ENCODE measurements at places on chromosomes 1 and 21.

GRCh38 chr1:84298328-84298683, 3.2 kb upstream of the SAMD13 start:
- peak; percentile 50 for DNase-seq

GRCh38 chr1:228471762-228472398, 15.3 kb upstream of the RNF187 start:
- no peak for DNase-seq

DNA sequence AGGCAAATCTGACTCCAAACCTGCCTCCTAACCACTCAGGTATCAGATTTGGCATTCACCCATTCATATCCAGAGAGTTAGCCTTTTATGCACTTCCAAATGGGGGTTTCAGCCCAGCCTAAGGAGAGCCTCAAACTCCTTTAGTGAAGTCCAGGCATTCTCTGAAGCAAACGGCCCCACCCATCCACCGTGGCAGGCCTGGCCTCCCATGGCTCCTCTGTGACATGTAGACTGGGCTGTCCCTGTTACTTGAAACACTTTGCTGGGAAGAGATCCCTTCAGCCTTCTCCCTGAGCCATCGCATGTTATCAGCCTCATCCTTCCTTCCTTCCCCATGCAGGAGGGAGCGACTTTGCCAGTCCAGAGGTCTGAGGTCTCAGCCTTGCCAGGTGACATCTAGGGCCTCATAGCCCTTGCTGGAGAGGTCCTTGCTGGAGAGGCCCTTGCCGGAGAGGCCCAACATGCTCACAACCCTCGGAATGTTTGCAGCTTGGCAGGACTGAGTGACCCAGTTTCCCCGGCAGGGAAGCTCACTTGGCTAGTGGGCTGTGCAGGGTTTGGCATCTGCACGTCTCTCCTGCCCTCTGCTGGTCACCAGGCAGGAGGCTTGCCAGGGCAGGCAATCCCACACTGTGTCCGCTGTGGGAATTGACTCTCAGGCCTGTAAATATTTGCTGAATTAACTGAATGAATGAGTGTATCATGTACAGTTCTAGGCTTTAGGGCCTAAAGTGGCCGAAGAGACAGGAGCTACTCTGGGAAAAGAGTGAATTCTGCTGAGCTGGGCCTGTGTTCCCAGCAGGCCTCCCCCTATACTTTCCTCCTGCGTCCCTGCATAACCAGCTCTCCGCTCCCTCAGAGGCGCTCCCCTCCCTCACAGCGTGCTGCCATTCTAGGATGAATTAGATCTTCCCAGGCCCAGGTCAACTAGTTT, 26.7 kb upstream of the RBM15 start:
- peak; percentile 55 for DNase-seq

DNA sequence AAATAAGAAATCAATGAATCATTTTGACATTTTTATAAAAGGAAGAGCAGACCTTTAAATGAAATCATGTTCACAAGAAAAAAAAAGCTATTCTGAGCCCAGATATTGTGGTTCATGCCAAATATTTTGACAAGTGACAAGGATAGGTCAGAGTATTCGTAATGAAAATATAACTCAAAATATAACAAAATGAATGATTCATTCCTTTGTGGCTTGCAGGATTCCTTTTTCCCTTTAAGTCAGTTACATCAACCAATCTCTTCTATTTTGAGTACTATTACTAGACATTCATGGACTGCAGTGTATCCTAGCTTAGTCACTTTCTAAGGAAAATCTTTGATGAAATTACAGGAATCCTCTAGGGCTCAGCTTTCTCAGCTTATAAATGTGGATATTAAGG, 188.7 kb downstream of the COL11A1 start:
- DNase-seq = no peak

GRCh38 chr1:27566462-27567145, 37.3 kb downstream of the AHDC1 start:
- no peak for DNase-seq

DNA sequence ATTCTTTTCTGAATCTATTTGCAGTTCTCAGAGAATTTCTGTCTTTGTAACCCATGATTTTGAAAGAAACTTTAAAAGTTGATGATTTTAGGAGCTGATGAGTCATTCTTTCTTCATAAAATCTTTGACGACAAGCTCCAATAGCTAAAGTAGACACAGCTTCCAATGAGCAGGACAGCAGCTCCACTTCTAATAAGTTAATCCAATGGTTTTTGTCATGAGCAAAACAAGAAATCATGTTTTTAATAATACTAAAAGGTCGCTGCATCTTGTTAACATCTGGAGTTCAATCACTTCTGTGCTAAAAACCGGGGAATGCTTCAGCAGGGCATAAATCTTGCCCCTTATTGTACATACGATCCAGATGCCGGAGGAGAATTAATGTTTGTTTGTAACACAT, 48.9 kb upstream of the GORAB start:
- no peak for DNase-seq

DNA sequence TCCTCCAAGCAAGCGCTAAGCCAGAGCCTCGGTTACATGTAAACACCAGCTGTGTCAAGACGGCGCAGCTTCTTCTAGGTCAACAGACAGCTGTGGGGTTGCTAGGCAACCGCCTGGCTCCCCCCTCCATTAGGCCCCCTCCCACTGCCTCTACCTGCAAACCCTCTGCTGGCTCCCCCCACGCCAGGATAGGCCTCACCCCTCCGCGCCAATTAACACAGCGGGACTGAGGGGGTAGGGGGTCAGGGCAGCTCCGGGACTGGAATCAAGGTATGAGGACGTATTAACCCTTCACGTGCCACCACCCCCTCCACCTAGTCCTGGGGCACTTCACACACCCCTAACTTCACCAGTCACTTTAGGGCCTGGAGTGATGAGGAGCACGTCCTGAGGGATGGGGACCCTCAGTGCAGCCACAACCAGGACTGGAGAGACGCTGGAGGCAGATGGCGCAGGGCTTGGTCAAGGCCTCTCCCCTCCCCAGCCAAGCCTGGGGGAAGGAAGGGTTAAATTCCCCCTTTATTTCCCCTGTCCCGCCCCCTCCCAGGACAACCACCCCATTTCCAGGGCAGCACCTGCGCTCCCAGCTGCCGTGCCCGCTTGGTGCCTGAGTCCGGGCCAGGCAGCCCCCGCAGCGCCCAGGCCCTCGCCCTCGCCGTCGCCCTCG, 37.4 kb upstream of the WASF2 start:
- DNase-seq = no peak

- no peak for DNase-seq
Observed at GRCh38 chr21:27206368-27206982, 239.6 kb upstream of the ADAMTS5 start.

GRCh38 chr1:22816803-22817202, 106.2 kb downstream of the EPHB2 start:
- no peak for DNase-seq

- no peak for DNase-seq
Observed at GRCh38 chr1:90721210-90722194, 4.4 kb upstream of the BARHL2 start.

GRCh38 chr21:46115441-46116188, 17.7 kb downstream of the COL6A2 start:
- DNase-seq = no peak

GRCh38 chr1:18505666-18506065, 24.9 kb downstream of the KLHDC7A start:
- no peak for DNase-seq

DNA sequence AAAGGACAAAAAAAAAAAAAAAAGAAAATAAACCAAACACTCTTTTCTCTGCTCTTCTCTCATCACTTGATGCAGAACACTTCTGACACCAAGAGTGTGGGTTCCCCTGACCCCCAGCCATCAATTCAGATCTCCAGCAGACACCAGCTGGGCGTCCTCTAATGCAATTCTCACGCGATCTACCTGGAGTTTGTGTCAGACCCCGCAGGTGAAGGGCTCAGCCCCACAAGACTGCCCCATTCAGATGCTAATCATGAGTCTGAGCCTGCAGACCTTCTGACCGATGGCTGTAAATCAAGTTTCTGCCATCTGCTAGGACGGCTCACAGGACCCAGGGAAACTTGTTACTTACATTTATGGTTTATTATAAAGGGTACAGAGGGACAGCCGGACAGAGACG, 133.6 kb upstream of the C1orf174 start:
- no peak for DNase-seq

GRCh38 chr1:42041031-42041430, 112.2 kb upstream of the GUCA2B start:
- DNase-seq = no peak

DNA sequence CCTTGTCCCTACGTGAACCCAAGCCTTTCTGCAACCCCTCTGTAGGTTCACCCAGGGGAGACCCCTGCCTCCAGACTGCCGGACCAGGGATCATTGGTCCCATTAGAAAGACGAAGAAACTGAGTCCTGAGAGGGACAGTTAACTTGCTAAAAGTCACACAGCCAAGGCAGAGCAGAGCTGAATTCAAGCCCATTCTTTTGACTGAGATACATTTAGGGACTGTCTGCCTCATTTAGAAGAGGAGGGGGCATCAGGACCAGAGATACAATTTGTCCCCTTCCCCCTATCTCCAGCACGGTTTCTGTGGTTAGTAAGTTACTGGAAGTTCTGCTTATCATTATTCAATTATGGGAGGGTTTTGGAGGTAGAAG, 19.1 kb downstream of the KCNQ4 start:
- DNase-seq = no peak

DNA sequence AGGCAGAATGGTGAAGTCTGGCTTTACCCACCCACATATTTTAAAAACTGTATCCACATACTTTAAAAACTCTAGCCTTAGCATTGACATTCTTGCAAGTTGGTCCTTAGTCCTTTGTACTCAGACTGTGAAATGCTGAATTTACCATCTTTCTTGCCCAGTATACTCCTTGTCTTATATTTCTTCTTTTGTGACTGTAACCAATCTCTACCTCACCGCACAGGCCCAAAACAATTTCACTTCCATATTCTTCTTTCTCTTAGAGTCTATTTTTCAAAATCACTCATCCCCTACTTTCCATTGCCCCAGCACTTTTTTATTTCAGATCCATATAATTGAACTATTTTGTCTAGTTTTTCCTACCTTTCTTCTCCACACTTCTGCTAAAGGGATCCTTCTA, 892.4 kb upstream of the B3GALT2 start:
- no peak for DNase-seq

DNA sequence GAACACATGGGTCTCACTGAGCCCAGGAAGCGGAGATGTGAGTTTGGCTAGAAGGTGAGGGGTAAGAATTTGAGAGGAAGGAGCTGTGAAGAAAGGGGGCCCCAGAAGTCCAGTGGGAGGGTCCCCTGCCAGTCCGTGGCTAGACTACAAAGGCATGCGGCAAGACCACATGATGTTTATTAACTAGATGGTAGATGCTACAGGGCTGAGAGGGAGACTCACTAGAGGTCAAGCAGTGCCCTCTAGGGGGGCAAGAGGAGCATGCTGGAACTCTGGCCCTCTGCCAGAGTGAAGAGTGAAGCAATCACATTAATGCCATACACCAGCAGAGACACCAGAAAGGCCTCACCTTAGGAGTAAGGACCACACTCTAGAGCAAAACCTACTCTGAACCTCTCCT, 12.2 kb downstream of the KIAA0319L start:
- no peak for DNase-seq

GRCh38 chr21:35342440-35342839, 293.3 kb upstream of the RUNX1 start:
- no peak for DNase-seq

DNA sequence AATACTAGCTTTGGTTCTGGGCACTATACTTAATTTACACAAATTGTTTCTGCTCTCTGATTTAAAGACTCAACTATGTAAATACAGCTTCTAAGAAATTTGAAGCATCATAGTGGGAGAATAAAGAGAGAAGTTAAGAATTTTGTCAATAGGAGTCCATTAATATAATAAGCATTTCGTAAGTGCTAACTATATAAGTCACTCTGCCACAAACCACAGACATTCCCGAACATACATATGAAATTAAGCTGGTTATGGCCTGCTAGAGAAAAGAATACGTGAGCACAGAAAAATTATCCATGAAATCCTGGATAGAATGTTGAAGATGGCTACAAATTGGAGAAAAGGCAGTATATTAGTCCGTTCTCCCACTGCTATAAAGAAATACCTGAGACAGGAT, 526.2 kb downstream of the MRPL39 start:
- no peak for DNase-seq

GRCh38 chr1:175417316-175417715, 224.7 kb upstream of the KIAA0040 start:
- no peak for DNase-seq

GRCh38 chr1:24644100-24644384, 940 bp downstream of the SRRM1 start:
- DNase-seq = peak; percentile 14

- DNase-seq = no peak
Observed at GRCh38 chr1:245829826-245830225, 675.0 kb downstream of the KIF26B start.

GRCh38 chr21:33684923-33685560, 42.7 kb downstream of the ITSN1 start:
- DNase-seq = no peak

DNA sequence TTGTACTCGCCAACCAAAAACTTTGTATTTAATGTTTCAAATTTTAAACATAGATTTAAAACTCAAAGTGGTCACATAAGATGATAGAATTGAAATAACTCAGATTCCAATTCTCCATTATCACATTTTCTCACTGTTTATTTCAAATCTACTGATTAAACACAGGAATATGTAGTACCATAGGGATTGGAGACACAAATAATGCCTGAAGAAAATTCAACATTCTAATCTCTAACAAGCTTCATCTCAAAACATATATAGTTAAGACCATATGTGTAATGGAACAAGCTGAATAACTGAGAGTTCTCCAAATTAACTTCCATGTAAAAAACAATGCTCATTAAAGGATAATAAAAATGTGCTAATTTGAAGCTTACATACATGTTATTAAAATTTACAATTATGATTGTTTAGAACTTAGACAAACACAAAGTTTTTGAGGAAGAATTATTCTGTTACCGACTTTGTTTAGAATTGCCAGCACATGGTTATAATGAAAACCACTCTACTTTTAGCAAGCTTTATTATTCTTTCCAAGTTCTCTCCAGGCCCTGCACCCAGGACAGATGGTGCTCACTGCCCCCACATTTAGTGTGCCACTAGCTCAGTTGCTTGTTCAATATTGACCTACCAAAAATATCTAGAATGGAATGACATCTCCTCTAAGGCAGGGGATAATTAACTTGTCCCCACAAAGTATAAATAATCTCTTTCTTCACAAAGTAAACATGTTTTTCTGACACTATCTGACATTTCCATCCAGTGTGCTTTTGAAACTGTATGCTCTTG, 467.2 kb downstream of the TTLL7 start:
- DNase-seq = no peak

Measured in T-helper 2 cell treated with Interferon-gamma antibody and Interleukin-4, amounts not matched to agents 5 μg/mL and 100 μg/mL, for 36 hours (primary cell).